ENCODE measurements at places on chromosomes 1 and 21. TPM values are rescaled to one million over a fixed set of nuclear protein-coding genes. Genes with fewer than 3 reads are reported as not detected.

GRCh38 chr21:36567216-36567885 lies 87.4 kb upstream of the CLDN14 start:
- no peak for DNase-seq

GRCh38 chr1:217554849-217555248 lies 76.0 kb downstream of the GPATCH2 start:
- DNase-seq: no peak

- DNase-seq: no peak
Measured at GRCh38 chr1:158818560-158818959, 12.6 kb upstream of the MNDA start.

GRCh38 chr1:236623371-236624166 lies 19.3 kb upstream of the HEATR1 start:
- DNase-seq: no peak

GRCh38 chr1:236137285-236137852 lies 5.0 kb upstream of the GPR137B start:
- DNase-seq: no peak

GRCh38 chr1:203117611-203118575 lies 9.6 kb upstream of the ADORA1 start:
- peak; percentile 21 for DNase-seq

DNA sequence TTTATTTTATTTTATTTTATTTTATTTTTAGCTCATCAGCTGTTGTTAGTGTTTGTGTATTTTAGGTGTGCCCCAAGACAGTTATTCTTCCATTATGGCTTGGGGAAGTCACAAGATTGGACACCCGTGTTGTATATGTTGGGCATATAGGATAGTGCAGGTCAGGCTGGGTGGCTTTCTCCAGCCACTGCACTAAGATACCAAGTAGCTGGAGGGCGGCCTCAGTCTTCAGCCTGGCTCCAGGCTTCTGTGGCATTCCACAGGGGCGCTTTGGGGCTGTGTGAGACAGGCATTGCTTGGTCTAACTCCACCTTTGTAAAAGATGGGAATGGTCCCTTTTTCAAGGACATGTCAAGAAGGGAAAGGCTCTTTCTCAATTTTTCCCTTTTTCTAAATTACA lies 16.5 kb downstream of the RRP1B start:
- DNase-seq: no peak

DNA sequence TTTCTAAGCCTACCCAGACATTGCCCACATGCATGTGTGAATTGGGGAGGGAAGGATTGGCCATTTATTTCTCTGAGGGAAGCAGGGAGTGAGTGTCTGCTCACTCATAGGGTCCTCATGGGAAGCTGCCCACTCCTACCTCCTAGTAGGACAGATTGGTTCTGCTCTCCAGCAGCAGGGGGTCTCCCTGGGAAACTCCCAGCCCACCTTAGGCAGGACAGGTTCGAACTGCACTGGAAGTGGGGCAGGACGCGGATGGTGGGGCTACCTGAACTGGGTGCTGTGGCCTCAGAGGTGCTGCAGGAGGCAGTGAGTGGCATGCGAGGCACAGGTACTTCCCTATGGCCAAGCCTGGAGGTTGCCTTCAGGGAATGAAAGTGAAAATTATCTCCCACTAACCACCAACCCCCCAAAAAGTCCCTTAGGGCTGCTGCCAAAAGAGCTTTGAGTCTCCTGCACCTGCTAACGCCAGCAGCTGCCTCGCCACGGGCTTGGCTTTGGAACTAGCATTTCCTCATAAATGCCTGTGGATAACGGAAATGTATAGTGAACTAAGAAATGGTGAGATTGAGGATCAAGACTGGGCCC lies 157.0 kb upstream of the COA6 start:
- DNase-seq: no peak

DNA sequence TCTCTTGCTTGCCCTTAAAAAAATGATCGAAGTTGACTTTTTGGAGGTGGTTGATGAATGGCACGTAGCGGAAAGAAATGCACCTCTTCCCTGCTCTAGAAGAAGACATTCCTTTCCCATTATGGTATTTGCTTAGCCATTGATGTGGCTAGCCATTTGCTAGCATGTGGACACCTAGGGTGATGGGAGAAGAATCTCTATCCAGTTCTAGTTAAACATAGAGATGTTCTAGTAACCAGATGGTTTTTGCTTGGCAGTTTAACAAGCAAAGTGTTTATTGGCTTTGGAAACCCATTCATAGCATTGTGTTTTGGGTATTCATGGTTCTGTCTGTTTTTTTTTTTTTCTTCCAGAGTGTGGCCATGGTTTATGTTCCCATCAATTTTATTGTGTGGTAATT lies 78.9 kb downstream of the KCNJ6 start:
- DNase-seq: no peak

DNA sequence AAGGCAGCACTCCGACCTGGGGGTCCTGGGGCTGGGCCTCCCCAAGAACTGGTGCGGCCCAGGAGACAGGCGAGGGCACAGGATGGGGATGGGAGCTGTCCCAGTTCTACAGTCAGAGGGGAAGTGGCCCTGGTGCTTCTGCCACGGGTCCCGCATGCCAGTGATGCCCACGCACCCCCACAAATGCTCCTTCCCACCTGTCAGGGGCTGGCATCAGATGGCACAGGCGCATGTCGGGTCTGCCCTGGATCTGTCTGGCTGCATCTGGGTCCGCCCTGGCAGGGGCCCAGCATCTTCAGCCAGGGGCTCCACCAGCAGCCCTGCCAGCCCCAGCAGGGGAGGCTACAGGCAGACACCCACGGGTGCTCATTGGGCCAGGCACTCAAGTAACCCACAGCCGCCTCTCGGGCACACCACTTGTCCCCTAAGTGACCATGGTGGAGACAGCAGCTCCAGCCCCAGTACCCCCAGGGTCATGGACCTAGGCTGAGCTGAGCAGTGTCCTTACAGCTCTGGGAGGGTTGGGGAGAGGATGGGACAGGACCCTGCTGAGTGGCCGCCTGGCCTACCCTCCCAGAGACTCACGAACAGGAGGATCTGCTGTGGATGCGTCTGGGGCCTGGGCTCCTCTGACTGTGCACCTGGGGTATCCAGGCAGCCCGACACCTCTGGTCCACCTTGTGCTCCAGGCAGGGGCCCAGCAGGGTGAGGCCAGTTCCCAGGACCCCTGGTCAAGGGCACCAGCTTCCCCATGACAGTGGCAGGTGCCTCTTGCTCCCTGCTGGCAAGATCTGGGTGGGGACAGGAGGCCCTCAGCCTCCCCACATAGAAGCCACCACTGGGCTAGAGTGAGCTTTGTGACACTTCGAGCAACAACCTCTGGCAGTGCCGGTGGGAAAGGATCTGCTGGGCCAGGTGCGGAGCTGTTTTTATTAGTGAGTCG lies 5.4 kb downstream of the SMIM1 start:
- no peak for DNase-seq

- peak; percentile 74 for DNase-seq
Measured at GRCh38 chr1:21251773-21252471, 38.3 kb downstream of the ECE1 start.

- DNase-seq: no peak
Measured at GRCh38 chr1:18738617-18739016, 108.0 kb downstream of the PAX7 start.

DNA sequence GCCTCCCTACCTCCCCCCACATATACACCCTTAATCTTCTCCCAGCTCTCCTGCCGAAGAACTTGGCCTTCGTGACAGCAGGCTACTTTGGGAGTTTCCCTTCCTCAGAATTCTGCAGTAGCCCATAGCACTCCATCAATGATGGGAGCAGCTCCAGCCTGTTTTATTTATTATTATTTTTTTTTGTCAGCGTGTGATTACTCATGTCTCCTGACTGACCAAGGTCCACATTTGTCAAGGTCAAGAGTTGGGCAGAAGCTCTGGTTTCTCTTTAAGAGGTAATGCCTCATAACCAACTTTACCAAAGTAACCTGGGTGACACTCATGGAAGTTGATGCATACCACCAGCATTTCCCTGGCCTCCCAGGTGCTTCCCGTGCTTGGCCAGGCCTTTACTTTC lies 125.4 kb downstream of the ZZZ3 start:
- no peak for DNase-seq

GRCh38 chr1:236868625-236869467 lies 73.8 kb downstream of the MTR start:
- peak; percentile 45 for DNase-seq

- no peak for DNase-seq
Measured at GRCh38 chr1:3890389-3891328, 9.4 kb downstream of the C1orf174 start.

- DNase-seq: no peak
Measured at GRCh38 chr1:228305721-228306152, 97.9 kb downstream of the OBSCN start.

DNA sequence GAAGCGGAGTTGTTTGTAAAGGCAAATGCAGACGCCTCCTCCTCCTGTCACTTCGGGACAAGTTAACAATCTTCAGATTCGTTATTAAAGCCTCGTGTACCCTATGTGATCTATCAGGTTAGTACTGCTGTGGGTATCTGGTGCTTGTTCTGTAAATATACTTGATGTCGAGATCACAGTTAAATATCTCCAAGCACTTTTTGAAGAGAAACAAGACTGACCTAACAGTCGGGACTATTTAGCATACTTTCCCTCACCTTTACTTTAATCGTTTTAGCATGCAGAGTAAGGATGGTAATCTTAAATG lies 710 bp downstream of the KLHL20 start:
- DNase-seq: no peak

GRCh38 chr1:225595452-225595851 lies 57.5 kb downstream of the ENAH start:
- DNase-seq: no peak

GRCh38 chr1:235199441-235199840 lies 38.4 kb upstream of the RBM34 start:
- no peak for DNase-seq

DNA sequence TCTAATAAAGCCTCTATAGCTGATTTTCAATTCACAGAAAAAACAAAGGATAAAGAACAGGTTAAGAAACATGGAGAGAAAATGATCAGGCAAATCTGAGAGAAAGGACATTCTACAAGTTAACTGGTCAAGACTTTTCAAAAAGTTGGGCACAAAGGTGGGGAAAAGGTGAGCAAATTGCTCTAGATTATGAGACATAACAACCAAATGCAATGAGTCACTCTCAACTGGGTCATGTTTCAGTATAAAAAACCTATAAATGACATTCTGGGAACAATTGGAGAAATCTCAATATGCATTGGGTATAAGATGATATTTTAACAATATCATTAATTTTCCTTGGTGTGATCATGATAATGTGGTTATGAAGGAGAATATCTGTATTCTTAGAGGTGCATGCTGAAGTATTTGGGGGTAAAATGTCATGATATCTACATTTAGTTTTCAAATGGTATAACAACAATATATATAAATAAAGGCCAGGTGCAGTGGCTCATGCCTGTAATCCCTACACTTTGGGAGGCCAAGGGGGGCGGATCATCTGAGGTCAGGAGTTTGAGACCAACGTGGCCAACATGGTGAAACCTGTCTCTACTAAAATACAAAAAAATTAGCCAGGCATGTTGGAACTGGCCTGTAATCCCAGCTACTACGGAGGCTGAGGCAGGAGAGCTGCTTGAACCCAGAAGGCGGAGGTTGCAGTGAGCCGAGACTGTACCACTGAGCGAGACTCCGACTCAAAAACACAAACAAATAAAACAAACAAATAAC lies 27.0 kb downstream of the ANKRD13C start:
- no peak for DNase-seq

DNA sequence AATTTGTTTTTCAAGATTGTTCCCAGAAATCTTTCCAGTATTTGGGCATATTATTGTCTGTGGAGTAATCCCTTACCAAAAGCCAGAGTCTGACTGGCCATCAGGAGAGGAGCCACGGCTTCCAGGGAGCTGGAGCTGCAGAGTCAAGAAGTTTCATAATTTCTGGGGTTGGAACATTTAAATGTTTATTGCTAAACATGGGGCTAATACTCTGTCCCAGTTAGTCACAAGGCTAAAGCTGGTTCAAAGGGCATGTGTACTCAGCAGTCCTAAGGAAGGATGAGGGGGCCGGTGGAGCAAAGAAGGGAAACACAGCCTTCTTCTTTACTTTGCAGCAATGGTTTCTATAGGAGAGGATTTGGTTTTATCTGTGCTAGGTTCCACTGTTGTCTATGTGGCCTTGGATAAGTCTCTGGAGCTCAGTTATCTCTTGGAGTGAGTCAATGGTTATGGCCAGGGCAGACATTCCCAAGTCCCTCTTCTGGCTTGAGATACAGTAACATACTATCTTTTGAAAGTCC lies 9.5 kb downstream of the DENND2D start:
- peak; percentile 29 for DNase-seq

GRCh38 chr1:29546496-29546895 lies 310.2 kb downstream of the PTPRU start:
- DNase-seq: no peak

DNA sequence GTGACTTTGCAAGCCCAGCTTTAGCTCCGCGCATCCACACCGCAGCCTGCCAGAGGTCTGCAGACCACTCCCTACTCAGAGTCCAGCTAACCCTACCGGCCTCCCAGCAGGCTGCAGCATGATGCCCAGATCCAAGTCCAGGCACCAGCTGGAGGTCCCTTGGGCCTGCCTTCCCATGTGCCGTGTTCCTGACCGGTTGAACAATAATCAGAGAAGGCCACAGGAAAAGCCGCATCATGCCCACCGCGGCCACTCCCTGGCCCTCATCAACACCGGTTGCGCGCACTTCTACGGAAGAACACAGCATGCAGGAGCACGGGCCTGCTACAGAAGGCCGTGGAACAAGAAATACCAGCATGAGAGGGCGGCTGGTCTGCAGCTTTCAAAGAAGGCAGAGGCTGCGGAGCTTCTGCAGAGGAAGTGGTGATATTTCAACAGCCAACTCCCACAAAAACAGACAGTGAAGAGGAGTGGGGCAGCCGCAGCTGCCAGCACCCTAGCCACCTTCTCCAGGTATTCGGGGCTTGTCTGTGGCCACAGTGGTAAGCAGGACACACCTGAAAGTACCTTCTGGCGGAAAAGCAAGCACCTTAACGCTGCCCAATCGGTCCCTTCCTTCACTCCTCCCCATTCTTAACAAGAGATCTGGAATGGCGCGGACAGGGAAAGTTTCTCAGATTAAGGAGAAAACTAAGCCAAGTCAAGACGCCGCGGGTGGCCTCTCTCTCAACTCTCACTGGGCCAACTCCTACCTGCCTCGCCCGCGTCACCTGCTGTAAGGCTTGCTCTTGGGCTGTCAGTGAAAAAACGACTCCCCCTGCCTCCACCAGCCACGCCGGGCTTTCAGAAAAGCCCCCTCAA lies 1.5 kb downstream of the PGBD5 start:
- DNase-seq: no peak

GRCh38 chr1:161511018-161511755 lies 5.9 kb downstream of the FCGR2A start:
- DNase-seq: no peak

- no peak for DNase-seq
Measured at GRCh38 chr1:59138402-59138801, 158.5 kb upstream of the FGGY start.

- DNase-seq: peak; percentile 38
Measured at GRCh38 chr1:244280859-244281258, 170.8 kb downstream of the ADSS2 start.

- no peak for DNase-seq
Measured at GRCh38 chr21:32143241-32143939, 135.5 kb downstream of the MIS18A start.

- no peak for DNase-seq
Measured at GRCh38 chr21:15309721-15310120, 244.9 kb upstream of the NRIP1 start.

The FMO1 gene
- polyA plus RNA-seq: not detected

The CCDC185 gene
- polyA plus RNA-seq: not detected

The HSD3B1 gene
- not detected for polyA plus RNA-seq

The RGS13 gene
- not detected for polyA plus RNA-seq

The YBX1 gene
- polyA plus RNA-seq: 599 TPM

The RTCA gene
- polyA plus RNA-seq: 48.8 TPM

The FUBP1 gene
- 123 TPM for polyA plus RNA-seq

The TRIM67 gene
- not detected for polyA plus RNA-seq

The CLEC20A gene
- not detected for polyA plus RNA-seq
